ENCODE measurements at places on chromosomes 6 and 20. TPM values are rescaled to one million over a fixed set of nuclear protein-coding genes. Genes with fewer than 3 reads are reported as not detected.

- DNase-seq = no peak
Observed at GRCh38 chr6:77425216-77425615, 38.1 kb downstream of the HTR1B start.

GRCh38 chr6:3159805-3160781, 2.7 kb upstream of the TUBB2A start:
- no peak for DNase-seq

DNA sequence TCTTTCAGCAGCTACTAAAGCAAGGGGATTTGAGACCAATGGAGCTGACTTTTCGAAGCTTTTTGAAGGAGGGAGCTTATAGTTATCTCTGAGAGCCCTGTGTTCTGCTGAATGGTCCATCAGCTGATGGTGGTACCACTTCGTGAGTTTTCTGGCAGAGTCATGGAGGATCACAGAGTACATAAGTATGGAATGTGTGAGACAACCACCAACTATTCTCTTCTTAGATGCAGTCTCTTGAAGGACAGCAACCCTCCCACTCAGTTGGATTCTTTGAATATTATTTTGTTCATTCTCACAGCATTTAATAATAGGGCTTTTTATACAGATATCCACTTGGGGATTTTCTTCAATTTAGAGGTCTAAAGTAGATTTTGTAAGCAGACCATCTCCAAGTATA, 75.3 kb downstream of the ELOVL2 start:
- DNase-seq = no peak

DNA sequence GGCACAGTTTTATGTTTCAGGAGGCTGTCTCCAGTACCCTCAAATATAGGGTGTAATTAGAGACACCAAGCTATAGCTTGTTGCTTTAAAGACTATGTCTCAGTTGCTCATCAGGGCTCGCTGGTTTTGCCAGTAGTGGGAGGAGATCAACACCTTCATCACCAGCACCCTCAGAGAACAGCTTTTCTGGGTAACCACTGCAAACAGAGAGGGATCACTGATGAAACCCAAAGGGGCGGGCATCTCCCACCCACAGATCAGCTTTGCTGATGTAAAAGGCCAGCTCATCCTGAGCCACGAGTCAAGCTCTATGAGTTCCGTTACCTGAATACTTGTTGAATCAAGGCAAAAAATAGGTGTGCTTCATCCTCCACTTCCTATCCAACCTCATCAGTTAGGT, 187.7 kb downstream of the AIG1 start:
- no peak for DNase-seq

GRCh38 chr6:28673787-28674671, 148.3 kb downstream of the GPX5 start:
- DNase-seq = peak; percentile 48

- no peak for DNase-seq
Observed at GRCh38 chr6:160678744-160679401, 14.8 kb upstream of the LPA start.

GRCh38 chr6:162493917-162494316, 233.6 kb downstream of the PRKN start:
- no peak for DNase-seq

- DNase-seq = no peak
Observed at GRCh38 chr6:55299286-55299985, 27.8 kb upstream of the GFRAL start.

GRCh38 chr6:14791526-14791925, 454.3 kb upstream of the JARID2 start:
- no peak for DNase-seq

DNA sequence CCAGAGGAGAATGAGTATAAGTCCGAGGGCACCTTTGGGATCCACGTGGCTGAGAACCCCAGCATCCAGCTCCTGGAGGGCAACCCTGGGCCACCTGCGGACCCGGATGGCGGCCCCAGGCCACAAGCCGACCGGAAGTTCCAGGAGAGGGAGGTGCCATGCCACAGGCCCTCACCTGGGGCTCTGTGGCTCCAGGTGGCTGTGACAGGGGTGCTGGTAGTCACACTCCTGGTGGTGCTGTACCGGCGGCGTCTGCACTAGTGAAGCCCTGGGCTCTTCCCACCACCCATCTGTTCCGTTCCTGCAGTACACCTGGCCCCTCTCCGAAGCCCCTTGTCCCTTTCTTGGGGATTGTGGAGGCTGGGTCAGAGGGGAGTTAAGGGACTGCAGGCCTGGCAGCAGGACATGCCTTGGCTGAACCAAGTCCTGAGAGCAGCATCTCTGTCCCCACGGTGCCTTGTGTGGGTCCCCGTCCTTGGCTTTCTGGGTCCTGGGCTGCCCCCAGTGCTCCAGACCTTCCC, 19.3 kb downstream of the MAVS start:
- DNase-seq = no peak

DNA sequence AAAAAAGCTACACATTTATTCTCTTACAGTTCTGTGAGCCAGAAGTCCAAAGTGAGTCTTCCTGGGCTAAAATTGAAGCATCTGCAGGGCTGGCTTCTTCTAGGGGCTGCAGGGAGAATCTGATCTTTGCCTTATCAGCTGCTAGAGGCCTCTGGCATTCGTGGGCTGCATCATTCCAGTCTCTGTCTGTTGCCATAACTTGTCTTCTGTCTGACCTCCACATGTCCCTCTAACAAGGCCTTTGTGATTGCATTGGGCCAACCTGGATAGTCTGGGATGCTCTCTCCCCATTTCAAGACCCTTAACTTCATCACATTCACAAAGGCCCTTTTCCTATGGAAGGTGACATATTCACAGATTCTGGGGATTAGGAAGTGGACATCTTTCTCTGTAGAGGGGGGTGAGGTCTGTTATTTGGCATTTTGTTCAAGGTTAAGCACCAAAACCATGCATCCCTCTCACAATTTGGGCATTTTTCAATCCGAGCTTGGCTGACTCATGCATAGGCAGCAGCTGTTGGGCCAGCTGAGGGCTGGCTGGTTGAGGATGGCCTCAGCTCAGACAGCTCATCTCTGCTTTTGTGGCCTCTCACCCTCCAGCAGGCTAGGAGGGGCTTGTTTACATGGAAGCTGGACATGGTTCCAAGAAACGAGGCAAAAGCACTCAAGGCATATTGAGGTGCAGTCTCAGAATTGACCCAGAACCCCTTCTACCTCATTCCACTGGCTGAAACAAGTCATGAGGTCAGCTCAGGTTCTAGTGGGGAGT, 116.1 kb upstream of the NXT1 start:
- DNase-seq = no peak

GRCh38 chr6:55968926-55969325, 93.5 kb upstream of the BMP5 start:
- DNase-seq = no peak

- DNase-seq = no peak
Observed at GRCh38 chr6:157290797-157291196, 32.5 kb downstream of the TMEM242 start.

- no peak for DNase-seq
Observed at GRCh38 chr6:34147906-34148630, 2.2 kb upstream of the GRM4 start.

GRCh38 chr6:169190970-169191369, 62.7 kb downstream of the THBS2 start:
- no peak for DNase-seq

- DNase-seq = no peak
Observed at GRCh38 chr6:13561624-13562267, 12.7 kb upstream of the SIRT5 start.

GRCh38 chr6:8628063-8628462, 192.7 kb upstream of the SLC35B3 start:
- no peak for DNase-seq

DNA sequence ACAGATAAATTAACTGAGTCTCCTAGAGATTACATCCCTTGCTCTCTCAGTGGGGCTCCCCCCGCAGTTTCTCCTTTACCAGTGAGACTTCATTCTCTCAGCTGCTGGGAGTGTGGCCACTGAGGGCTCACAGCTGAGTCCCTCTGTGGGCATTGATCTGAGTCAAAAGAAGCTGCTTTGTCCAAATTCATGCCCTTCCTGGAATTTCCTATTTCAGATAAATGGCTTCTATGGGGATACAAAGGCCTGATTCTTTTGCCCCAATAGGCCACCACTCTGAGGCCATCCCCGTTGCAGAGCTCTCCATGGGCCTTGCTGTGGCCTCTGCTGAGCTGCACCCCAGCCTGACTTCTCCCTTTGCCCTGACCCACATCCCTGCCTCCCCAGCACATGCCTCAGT, 10.0 kb downstream of the CST5 start:
- no peak for DNase-seq

GRCh38 chr6:116016846-116017545, 43.7 kb downstream of the FRK start:
- DNase-seq = no peak

- DNase-seq = no peak
Observed at GRCh38 chr6:119267126-119267905, 82.2 kb downstream of the MAN1A1 start.

- no peak for DNase-seq
Observed at GRCh38 chr6:114344246-114344970, 1.6 kb upstream of the HS3ST5 start.

- no peak for DNase-seq
Observed at GRCh38 chr20:5863040-5863833, 87.1 kb downstream of the TRMT6 start.

DNA sequence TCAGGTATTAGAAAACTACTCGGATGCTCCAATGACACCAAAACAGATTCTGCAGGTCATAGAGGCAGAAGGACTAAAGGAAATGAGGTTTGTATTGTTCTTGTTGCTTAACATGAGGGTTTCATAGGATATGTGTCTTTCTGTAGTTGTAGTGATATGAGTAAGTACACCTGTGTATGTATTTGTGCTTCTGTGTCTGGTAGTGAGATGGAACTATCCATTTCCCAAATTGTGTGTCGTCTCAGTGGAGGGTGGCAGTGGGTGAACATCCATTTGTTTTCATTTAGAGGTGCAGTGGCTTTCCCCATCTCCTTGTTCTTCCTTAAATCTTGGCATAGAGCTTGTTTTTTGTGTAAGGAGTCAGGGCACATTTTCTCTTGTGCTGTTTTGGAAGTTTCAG, 8.2 kb downstream of the ASXL1 start:
- DNase-seq = no peak

- no peak for DNase-seq
Observed at GRCh38 chr6:46175976-46176375, 5.2 kb upstream of the ENPP5 start.

DNA sequence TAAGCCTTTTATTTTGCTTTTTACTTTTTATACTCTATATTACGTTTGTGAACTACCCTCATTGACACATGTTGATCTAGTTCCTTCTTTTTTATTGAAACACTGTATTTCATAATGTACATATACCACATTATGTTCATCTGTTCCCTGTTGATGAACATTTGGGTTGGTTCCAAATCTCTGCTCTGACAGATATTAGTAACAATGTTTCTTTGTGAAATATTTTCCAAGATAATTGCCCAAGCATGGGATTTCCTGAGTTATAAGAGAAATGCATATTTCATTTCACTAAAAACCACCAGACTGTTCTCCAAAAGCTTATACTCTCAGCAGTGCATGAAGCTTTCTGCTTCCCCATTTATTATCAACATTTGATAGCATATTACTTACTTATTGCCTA, 44.2 kb upstream of the TNFRSF21 start:
- DNase-seq = no peak

GRCh38 chr6:161644521-161644920, 370.7 kb upstream of the AGPAT4 start:
- DNase-seq = no peak

TMEM217 gene
- 1.9 TPM for total RNA-seq

DOP1A gene
- 12.2 TPM for total RNA-seq

KCNK5 gene
- 4.2 TPM for total RNA-seq

GPX5 gene
- total RNA-seq = not detected

FLRT3 gene
- 0.11 TPM for total RNA-seq

PGC gene
- 0.26 TPM for total RNA-seq

LSM14B gene
- total RNA-seq = 34.3 TPM

Data from GM12878 (cell line).